ENCODE measurements at places on chromosomes 6 and 20.

- peak; percentile 91 for DNase-seq
These were observed 235.7 kb upstream of the ZNF217 start for GRCh38 chr20:53829255-53829723.

GRCh38 chr20:1005452-1006027 lies 3.4 kb upstream of the RSPO4 start:
- DNase-seq, result peak; percentile 66

DNA sequence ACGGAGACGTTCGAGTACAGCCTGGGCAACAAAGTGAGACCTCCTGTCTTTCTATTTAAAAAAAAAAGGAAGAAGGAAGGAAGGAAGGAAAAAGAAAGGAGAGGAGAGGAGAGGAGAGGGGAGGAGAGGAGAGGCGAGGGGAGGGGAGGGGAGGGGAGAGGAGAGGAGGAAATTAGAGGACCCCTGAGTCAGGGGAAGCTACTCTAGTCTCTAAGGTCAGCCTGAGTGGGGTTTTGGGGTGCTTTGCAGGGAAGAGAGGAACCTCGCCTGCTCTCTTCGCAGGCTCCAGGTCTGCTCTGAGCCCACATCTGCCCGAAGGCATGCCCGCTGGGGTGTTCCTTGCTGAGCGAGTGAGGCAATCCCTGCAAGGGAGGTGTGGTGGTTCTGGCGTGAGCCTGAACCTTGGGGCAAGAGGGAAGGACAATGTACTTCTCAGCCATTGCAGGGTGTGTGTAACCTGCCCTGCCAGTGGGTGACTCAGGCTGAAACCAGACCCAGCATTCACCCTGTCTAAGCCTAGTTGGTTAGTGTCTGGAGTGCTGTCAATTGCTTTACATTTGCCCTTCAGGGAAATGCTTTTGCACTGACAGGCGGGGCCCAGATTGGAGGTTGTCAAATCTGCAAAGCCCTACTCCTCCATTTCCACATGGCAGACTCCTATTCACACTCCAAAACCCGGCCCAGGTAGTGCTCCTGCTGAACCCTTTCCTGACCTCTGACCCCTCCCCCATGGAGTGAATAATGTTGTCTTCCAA lies 15.3 kb upstream of the MMP9 start:
- DNase-seq, result peak; percentile 88

- DNase-seq, result peak; percentile 87
These were observed 10.1 kb upstream of the NXT1 start for GRCh38 chr20:23340524-23340923.

DNA sequence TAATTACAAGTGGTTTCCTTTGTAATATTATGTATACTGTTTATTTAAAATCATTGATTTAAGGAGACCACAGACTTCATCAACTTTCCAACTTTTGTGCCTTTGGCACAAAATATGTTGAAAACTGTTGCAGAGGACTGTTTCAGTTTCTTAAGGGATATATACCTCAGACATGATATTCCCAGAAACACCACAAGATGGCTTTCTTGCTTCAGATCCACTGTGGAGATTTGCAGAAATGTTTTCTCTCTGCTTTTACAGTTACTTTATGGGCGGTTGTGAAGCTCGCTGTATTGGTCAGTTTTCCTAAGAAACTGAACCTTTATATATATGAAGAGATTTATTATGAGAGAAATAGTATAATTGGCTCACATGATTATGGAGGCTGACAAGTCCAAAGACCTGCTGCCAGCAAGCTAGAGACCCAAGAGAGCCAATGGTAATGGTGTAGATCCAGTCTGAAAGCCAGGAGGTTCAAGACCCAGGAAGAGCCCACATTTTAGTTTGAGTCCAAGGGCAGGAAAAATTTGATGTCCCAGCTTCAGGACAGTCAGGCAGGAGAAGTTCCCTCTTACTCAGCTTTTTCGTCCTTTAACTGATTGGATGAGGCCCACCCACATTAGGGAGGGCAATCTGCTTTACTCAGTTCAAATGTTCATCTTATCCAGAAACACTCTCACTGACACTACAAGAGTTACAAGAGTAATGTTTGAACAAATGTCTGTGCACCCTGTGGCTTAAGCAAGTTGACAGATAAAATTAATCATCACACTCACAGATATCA lies 12.8 kb downstream of the ME1 start:
- peak; percentile 33 for DNase-seq

- peak; percentile 36 for DNase-seq
These were observed 130.8 kb downstream of the JPH2 start for GRCh38 chr20:44056010-44056698.

- no peak for DNase-seq
These were observed 24.0 kb downstream of the SDCBP2 start for GRCh38 chr20:1304710-1305515.

DNA sequence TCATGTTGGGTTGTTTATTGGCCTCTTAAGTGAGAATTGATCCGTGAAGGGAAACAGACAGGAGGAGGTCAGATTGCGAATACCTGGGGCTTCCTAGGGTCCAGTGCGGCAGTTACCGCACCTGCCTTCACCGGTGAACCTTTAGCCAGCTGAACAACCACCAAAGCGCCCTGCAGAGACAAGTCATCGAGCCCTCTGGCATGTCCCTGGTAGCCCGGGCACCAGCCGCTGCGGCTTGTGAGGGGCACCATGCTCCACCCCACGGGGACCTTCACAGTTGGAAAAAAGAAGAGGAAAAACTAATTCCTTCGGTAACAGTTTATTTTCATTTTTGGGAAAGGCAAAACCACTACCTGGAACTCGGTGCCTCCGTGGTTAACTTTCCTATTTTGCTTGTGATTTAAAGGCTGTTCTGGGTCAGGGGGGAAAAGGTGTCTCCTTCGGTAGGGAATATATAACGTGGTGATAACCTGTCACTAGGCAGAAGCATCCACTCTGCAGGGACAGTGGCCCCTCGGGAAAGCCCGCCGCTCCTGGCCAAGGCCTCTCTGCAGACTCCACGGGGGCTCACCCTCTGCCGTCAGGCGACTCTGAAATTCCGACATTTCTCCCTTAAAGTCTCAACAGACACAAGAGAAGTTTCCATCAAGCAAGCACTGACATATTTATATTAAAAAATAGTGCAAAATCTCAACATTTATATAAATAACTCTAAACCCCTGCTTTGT lies 30.7 kb upstream of the ZBP1 start:
- DNase-seq, result no peak

GRCh38 chr6:39496915-39497314 lies 174.4 kb upstream of the KCNK16 start:
- no peak for DNase-seq

DNA sequence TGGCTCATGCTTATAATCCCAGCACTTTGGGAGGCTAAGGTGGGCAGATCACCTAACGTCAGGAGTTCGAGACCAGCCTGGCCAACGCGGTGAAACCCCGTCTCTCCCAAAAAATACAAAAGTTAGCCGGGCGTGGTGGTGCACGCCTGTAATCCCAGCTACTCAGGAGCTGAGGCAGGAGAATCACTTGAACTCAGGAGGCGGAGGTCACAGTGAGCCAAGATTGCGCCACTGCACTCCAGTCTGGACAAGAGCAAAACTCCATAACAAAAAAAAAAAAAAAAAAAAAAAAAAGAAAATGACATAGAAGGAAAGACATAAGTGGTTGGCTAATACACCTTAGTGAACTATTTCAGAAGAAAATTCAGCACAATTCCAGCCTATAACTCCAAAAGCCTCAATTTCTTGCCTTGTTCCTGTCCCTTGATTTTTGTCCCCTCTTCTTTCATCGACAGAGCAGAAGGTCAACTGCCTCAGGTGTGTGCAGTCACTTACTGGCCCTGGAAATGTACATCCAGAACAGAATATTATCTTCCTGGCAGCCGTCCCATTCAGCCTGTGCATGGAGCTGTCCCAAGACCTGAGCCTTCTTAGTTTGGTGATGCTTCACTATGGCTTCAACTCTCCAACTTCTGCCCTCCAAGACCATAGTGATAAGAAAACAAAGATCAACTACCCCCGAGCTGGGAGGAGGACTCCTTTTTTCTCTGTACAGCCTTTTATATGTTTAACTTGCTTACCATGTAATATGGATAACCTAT lies 117.6 kb downstream of the LY86 start:
- DNase-seq, result no peak

DNA sequence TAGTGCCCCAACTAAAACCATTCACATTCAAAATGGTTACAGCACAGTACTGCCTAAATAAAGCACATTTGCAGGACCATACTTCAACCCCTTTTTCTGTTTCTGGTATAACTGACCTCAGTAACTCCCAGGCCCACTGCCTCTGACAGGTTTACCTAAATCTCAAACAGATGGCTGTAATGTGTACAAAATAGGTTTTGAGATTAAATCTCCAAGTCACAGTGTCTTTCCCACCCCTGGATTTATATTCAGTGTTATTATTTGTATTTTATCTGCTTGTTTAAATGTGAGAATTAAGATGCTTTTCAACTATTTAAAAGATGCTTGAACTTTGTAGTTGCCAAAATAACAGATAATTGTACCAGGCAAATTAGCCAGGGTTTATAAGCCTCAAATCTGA lies 4.7 kb upstream of the KIF6 start:
- no peak for DNase-seq

DNA sequence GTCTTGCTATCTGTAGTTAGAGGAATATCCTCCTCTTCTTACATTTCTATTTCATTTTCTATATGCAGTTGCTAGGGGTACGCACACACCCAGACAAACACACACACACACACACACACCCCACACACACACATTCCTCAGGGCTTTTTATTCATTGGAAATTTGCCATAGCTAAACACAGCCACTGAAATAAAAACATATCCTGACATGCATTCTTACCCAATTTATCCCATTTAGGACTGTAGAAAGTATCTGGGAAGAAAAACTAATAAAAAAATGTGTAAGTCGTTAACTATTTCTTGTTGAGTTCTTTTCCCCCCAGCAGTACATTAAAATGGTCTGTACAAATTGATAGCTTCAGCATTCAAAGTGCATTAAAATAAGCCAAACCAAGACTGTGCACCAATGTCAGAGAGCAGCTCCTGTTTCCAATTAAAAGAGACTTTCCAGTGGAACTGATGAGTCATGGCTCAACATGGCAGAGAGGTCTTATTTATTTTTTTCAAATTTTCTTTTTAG lies 357.9 kb upstream of the AGPAT4 start:
- no peak for DNase-seq
